Type B pancreatic cell (in vitro differentiated cells): ENCODE measurements at places on chromosomes 3 and 15. TPM values are rescaled to one million over a fixed set of nuclear protein-coding genes. Genes with fewer than 3 reads are reported as not detected.

GRCh38 chr3:116877968-116878367 lies 168.4 kb downstream of the TUSC7 start:
- H3K27me3 ChIP-seq, result no peaks in the 10 kb centered on the region
- H3K4me3 ChIP-seq, result no peak overlapping the region
- no peak for DNase-seq
- H3K4me1 ChIP-seq, result no peaks in the 10 kb centered on the region

DNA sequence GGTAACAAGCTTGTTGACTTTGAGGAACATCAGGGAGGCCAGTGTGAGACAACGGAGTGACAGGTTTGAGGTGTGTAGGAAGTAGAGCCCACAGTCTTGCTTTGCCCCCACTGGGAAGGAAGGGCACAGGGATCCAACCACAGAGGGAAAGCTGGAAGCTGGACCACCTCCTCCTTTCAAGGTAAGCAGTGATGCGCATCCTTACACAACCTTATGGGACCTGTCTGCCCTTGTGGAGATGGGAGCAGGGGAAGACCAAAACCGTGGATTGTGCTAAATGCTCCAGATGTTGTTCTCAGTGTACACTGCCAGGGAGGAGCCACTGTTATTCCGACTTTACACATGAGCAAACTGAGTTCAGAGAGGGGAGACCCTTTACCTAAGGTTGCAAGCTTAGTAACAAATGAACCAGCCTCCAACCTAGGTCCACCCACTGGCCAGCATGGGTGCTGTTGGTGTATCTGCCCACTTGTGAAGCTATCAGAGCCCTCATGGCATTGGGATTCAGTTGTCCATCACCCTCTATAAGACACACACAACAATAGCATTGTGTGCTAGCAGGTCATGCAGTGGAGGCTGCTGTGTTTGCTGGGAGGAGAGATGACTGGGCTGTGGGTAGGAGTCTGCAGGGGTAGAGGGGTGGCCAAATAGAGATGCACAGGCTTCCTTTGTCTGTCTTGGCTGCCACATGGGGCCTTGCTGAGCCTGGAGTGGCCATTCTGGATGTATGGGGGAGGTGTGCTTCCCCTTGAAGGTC lies 586 bp upstream of the LSMEM2 start:
- H3K4me3 ChIP-seq, result no peak overlapping the region
- peaks cover 14% of the 10 kb centered on the region for H3K4me1 ChIP-seq
- DNase-seq, result no peak
- peaks cover 5% of the 10 kb centered on the region for H3K36me3 ChIP-seq

EID1 gene
- 97.8 and 164 TPM in 2 replicates for total RNA-seq

- H3K27ac ChIP-seq, result no peak overlapping the region
- no peaks in the 10 kb centered on the region for H3K4me1 ChIP-seq
- DNase-seq, result no peak
- no peaks in the 10 kb centered on the region for H3K36me3 ChIP-seq
- no peaks in the 10 kb centered on the region for H3K27me3 ChIP-seq
- H3K4me3 ChIP-seq, result no peak overlapping the region
Observed at GRCh38 chr3:89052386-89052785, 55.0 kb upstream of the EPHA3 start.

DNA sequence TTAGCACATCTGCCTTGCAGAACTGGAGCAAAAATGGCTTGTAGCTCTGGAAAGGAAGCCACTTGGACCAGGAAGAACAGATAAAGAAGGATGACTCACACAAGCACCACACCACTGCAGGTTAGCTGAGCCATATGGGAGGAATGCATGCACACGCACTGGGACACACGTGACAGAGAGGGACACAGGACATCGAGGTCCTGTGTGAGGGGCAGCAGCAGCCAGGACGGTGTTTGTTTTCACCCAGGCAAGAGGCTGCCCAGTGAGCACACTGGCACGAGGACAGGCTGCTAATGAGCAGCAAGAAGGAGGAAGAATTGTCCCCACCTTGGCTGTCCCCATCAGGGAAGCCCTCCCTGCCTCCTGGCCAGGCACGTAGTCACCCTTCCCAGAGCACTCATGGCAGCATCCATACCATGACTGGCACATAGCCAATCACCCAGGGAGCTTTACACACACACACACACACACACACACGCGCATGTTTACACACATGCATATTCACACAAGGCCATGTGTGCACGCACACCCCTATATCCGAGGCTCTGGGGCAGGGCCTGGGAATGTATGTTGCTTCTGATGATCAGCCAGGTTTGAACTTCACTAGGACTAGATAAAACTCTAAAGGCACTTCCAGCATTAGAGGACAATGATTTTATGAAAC lies 24.0 kb upstream of the SPTBN5 start:
- H3K27me3 ChIP-seq, result no peaks in the 10 kb centered on the region
- peaks cover 46% of the 10 kb centered on the region for H3K4me1 ChIP-seq
- peaks cover 22% of the 10 kb centered on the region for H3K36me3 ChIP-seq
- no peak for DNase-seq
- peak overlapping the region; percentile 62 for H3K27ac ChIP-seq
- H3K4me3 ChIP-seq, result no peak overlapping the region

FANCD2OS gene
- total RNA-seq, result not detected in 2 replicates

DNA sequence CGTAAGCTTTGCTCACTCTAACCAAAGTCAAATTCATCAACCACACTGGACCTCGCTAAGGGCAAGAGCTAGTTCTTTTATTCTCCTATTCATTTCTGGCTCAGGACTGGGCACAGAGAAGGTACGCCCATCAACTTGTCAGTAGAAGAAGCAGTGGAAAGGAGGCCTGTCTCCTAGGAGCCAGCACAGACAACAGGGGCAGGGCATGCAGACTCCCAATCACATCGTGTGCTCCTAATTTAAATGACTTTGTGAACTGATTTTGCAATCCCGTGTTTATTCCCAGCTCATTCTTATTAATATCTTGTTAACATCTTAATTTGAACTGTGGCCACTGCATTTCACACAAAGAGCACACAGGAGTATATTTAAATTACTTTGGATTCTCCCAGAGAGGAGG lies 161.1 kb upstream of the BCL6 start:
- peaks cover 4% of the 10 kb centered on the region for H3K4me1 ChIP-seq
- no peak overlapping the region for H3K27ac ChIP-seq
- H3K27me3 ChIP-seq, result no peaks in the 10 kb centered on the region

DNA sequence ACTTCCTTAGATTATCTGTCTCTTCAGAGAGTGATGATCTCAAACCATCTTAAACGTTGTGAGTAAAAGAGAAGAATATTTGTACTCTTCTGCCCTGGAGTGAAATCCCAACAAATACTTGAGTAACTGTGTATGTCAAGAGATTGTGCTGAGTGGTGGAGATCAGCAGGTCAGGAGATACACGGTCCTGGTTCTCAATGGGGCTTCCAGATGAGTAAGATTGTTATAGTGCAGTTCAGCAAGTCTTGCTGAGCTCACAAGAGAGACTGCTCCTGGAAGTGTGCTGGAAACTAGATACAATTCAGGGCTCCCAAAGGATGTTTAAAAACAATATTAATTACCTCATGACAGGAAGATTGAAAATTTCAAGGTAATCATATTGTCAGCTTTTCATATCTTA lies 184.3 kb downstream of the AKAP13 start:
- no peak overlapping the region for H3K27ac ChIP-seq
- no peak for DNase-seq
- H3K36me3 ChIP-seq, result peaks cover 4% of the 10 kb centered on the region
- H3K27me3 ChIP-seq, result no peaks in the 10 kb centered on the region

GRCh38 chr3:188284455-188285212 lies 130.7 kb downstream of the LPP start:
- H3K36me3 ChIP-seq, result peaks cover 16% of the 10 kb centered on the region
- peak overlapping the region; percentile 7 for H3K27ac ChIP-seq
- DNase-seq, result no peak

DNA sequence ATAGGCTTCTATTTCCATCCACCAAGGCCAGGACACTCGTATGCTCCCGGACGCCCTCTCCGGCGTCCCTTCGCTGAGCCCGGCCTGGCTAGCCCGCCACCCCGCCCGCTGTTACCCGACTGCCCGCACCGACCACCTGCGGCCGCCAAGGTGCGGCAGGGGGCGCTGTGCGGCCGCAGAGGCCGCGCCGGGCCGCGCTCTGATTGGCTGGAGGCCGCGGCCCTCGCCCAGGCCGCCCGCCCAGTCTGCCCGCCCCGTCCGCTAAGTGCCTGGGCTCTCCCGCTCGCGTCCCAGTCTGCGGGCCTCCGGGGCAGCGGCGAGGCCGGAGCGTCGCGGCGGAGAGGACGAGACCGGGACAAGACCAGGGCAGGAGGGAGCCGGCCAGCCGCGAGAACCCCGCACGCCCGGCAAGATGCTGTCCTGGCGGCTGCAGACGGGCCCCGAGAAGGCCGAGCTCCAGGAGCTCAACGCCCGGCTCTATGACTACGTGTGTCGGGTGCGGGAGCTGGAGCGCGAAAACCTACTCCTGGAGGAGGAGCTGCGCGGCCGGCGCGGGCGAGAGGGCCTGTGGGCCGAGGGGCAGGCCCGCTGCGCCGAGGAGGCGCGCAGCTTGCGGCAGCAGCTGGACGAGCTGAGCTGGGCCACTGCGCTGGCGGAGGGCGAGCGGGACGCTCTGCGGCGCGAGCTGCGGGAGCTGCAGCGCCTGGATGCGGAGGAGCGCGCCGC lies at the start of gene SYNM:
TSS of gene SYNM (plus strand) at position 293 of the 726 bp plus-strand sequence. CDS start at position 413, 120 bp downstream.
- peak within 1 kb of the TSS; percentile 81 for H3K4me3 ChIP-seq
- H3K36me3 ChIP-seq, result no peaks in the 10 kb centered on the region
- peak; percentile 84 for DNase-seq
- no peak within 1 kb of the TSS for H3K27ac ChIP-seq

LINGO1 gene
- 19.6 and 25.2 TPM in 2 replicates for total RNA-seq

IQCF2 gene
- total RNA-seq, result not detected in 2 replicates

DNA sequence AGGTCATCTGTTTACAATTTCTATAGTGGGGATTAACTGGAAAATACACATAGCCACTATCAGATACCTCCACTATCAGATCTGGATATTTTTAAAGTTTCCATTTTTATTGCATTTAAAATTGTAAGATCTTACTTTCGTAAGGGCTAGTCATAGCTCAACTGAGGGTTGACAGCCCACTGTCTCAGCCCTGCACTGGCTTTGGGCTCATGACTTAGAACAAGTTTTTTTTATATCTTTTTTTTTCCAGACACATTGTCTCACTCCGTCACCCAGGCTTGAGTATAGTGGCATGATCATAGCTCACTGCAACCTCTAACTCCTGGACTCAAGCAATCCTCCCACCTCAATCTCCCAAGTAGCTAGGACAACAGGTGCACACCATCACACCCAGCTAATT lies 48.8 kb upstream of the DNAJC13 start:
- H3K27ac ChIP-seq, result no peak overlapping the region
- no peak overlapping the region for H3K4me3 ChIP-seq
- no peaks in the 10 kb centered on the region for H3K4me1 ChIP-seq
- H3K36me3 ChIP-seq, result no peaks in the 10 kb centered on the region

PSMD2 gene
- 226 and 255 TPM in 2 replicates for total RNA-seq

MRPL3 gene
- total RNA-seq, result 93.4 and 96.2 TPM in 2 replicates

PLA2G4E gene
- 0.12 TPM in 1 of 2 replicates, not detected in the other for total RNA-seq

GRCh38 chr3:72855001-72855400 lies 6.8 kb upstream of the SHQ1 start:
- DNase-seq, result no peak
- H3K27me3 ChIP-seq, result peaks cover 27% of the 10 kb centered on the region
- no peak overlapping the region for H3K27ac ChIP-seq

DNA sequence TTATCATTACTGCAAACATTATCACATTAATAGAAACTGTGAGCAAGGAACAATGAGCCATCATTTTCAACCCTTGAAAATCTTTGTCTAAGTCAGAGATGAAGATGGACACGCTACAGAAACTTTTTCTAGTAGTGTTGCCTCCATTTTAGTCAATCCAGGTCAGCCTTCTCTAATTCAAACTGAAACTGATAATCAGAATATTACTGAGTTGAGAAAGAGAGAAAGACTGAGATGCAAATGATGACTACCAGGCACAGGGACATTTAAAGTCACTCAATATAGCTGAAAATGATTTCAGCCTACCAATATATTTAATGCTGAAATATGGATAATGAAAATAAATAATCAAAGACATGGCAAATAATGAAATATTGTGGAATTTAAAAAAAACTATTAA lies 261.4 kb downstream of the GBE1 start:
- DNase-seq, result no peak
- H3K4me3 ChIP-seq, result no peak overlapping the region
- H3K36me3 ChIP-seq, result no peaks in the 10 kb centered on the region
- H3K27me3 ChIP-seq, result no peaks in the 10 kb centered on the region
- no peaks in the 10 kb centered on the region for H3K4me1 ChIP-seq

- no peak overlapping the region for H3K27ac ChIP-seq
- no peak for DNase-seq
- H3K27me3 ChIP-seq, result peaks cover 17% of the 10 kb centered on the region
- no peak overlapping the region for H3K4me3 ChIP-seq
Observed at GRCh38 chr15:93983526-93983925, 247.8 kb upstream of the MCTP2 start.

MME gene
- 50.3 and 65.8 TPM in 2 replicates for total RNA-seq

DNA sequence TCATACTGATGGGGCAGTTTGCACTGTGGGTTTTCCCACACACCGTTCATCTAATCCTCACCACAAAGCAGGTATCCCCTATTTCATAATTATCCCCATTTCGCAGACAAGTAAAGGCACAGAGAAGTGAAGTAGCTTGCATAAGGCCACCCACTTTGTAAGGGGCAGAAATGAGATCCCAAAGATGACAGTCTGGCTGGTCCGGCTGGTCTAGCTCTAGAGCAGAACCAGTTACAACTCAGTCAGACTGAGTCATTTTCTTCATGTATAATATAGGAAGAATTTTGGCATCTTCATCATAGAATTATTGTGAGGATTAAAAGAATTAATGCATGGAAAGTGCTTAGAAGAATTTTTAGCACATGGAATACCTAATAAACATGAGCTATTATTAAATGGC lies 10.6 kb downstream of the RBP1 start:
- DNase-seq, result no peak
- H3K27ac ChIP-seq, result no peak overlapping the region
- H3K4me1 ChIP-seq, result peaks cover 63% of the 10 kb centered on the region
- H3K4me3 ChIP-seq, result no peak overlapping the region

MST1R gene
- 3.0 and 5.3 TPM in 2 replicates for total RNA-seq

DNA sequence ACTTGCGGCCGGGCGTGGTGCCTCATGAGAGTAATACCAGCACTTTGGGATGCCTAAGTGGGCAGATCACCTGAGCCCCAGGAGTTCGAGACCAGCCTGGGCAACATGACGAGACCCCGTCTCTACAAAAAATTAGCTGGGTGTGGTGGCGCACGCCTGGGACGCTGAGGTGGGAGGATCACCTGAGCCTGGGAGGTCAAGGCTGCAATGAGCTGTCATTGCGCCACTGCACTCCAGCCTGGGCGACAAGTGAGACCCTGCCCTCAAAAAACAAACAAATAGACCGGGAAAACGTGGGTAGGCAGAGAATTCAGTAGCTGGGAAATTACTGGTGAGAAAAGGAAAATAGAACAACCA lies 667 bp downstream of the UMPS start:
- no peaks in the 10 kb centered on the region for H3K27me3 ChIP-seq
- peaks cover 23% of the 10 kb centered on the region for H3K4me1 ChIP-seq
- DNase-seq, result no peak
- peak overlapping the region; percentile 99 for H3K27ac ChIP-seq
- H3K36me3 ChIP-seq, result peaks cover 3% of the 10 kb centered on the region

MGLL gene
- total RNA-seq, result 9.4 and 28.8 TPM in 2 replicates

DNA sequence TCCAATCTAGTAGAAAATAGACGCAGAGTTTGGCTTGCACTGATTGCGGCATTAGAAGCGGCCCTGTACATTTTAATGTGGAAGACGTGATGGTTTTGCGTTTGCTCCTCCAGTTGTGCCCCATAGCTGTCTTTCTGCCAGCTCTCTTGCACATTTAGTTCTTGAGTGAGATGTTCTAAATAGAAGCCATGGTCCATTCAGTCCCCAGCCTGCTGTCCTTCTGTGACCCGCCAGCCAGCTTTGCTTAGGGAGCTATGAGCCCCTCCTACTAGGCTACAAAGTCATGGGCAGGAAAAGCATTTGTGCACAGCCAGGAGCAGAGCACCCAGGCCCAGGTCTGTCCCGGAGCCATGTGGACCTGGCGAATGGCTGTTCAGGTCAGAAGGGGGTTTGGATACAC lies 50.3 kb downstream of the APBA2 start:
- peaks cover 13% of the 10 kb centered on the region for H3K4me1 ChIP-seq
- peak overlapping the region; percentile 1 for H3K27ac ChIP-seq
- peaks cover 10% of the 10 kb centered on the region for H3K36me3 ChIP-seq
- H3K4me3 ChIP-seq, result no peak overlapping the region
